K562 (cell line): ENCODE measurements at places on chromosomes 2 and 18.

DNA sequence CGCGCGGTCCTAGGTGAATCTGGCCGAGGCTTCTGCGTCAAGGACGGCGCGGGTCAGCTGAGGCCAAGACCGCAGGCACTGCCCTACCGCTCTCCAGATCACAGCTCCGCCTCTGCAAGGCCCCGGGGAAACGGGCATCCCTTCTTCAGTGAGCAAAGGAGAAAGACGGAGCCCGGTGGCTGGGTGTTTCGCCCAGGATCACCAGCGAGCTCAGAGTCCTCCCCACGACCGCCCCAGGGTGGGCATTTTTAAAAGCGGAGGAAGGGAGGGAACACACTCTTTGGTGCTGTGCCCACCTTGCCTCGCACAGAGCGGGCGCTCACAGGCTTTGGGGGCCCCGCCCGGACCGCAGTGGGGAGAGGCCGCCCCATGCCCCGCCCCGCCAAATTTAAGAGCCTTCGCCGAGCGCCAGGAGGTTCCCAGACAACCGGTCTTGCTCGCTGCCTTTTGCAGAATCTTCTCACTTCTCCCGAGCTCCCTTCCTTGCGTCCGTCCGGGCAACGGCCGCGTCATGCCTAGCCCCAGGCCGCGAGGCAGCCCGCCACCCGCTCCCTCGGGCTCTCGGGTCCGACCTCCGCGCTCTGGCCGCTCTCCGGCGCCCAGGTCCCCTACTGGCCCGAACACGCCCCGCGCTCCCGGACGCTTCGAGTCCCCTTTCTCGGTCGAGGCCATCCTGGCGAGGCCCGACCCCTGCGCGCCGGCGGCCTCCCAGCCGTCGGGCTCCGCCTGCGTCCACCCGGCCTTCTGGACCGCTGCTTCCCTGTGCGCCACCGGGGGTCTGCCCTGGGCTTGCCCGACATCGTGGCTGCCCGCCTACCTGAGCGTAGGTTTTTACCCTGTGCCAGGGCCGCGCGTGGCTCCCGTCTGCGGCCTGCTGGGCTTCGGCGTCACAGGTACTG is at the start of gene NOTO:
Gene NOTO (plus strand): TSS at position 419 of the 899 bp plus-strand sequence. CDS start 93 bp downstream, at position 512.
- no peak for DNase-seq

DNA sequence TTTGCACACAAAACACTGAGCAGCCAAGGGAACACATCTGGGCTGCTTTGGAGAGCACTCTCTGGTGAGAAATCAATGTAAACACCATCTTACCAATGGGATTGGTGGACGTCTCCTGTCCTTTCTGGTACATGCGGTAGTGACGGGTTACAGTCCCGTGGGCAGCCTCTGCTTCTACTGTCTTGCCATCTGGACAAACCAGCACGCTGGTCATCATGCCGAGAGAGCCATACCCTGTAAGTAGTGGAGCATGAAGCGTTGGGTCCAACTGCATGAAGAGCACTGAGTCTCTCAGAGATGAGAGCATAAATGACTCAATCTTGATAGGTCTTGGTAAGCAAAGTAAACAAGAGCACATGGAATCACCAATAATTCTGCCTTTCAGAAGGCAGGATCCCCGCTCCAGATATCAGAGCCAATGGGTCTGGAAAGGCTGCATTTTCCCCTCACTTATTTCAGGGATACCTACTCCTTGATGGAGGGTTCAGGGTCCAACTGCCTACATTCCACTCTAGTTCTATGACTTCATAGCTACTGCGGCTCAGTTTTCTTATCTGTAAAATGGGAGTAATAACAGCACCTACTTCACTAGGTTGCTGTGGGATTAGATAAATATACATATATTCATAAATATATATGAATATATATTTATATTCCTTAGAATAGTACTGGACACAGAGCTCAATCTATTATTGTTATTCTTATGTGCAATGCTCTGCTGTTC is 14.9 kb downstream of the IDH1 start:
- DNase-seq: no peak

DNA sequence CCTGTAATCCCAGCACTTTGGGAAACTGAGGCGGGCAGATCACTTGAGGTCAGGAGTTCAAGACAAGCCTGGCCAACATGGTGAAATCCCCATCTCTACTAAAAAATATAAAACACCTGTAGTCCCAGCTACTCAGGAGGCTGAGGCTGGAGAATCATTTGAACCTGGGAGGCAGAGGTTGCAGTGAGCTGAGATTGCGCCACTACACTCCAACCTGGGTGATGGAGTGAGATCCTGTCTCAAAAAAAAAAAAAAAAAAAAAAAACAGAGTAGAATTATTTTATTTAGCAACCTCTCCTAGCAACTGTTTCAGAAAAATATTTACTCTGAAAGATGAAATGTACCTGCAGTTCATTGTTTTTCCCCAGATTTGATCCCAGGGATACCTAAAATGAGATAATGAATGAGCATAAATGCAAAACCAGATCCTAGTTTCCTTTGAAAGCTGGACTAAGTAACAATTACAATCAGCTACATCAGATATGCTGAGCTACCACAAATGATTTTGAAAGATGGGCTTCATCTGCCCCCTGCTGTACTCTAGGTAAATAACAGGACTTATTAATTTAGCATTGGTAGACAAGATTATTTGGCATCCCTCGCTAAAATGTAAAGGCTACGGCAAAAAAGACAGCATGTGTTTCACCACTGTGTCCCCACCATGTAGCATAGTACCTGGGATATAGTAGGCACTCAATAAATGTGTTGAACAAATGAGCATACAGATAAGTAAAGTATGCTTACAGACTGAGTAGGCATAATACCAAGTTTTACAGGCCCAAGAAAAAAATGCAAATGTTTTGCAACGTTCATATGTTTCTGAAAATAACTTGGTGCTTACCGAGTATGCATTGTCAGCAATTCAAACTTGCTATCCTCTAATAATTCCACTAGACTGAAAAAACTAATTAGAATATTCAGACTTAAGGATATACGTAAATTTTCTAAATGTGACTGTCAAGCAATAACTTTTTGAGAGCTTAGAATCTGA is 102.5 kb downstream of the ATL2 start:
- peak; percentile 67 for DNase-seq

GRCh38 chr2:17470855-17471641 is 47.2 kb downstream of the RAD51AP2 start:
- DNase-seq: peak; percentile 25

DNA sequence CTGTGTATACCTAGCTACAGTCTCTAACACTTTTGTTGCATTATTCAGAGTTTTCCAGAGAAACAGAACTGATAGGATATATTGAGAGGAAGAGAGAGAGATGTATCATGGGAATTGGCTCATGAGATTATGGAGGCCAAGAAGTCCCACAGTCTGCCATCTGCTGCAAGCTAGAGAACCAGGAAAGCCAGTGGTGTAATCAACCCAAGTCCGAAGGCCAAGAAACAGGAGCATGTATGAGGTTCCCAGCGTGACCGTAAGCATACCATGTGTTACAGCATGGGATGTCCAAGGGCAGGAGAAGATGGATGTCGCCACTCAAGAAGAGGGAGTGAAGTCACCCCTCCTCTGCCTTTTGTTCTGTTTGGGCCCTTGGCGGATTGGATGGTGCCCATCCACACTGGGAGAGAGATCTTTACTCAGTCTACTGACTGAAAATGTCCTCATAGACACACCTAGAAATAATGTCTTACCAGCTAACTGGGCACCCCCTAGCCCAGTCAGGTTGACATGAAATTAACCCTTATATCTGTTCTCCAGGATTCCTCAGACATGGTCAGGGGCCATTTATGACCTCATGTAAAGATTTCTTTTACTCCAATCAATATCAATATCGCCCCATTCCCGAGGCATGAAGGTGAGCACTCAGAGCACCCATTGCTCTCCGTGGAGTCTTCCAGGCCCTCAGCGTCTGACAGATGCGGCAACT is 179.6 kb downstream of the CTIF start:
- no peak for DNase-seq

GRCh38 chr2:145682546-145683157 is 1162.7 kb upstream of the ZEB2 start:
- no peak for DNase-seq

DNA sequence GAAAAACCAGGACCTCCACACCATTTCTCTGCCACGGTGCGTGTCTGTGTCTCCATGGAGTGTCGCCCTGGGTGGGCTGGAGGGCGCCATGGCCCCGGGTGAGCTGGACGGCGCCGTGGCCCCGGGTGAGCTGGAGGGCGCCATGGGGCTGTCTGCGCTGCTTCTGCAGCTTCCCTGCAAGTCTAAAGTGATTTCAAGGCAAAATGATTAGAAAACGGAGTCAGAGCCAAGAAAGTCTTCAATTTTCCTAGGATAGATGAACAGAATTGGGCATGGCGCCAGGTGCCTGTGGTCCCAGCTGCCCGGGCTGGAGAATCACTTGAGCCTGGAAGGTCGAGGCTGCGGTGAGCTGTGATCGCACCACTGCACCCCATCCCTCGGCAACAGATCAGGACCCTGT is 27.7 kb upstream of the NFATC1 start:
- no peak for DNase-seq

GRCh38 chr2:54271843-54272627 is 16.0 kb upstream of the TSPYL6 start:
- DNase-seq: no peak

DNA sequence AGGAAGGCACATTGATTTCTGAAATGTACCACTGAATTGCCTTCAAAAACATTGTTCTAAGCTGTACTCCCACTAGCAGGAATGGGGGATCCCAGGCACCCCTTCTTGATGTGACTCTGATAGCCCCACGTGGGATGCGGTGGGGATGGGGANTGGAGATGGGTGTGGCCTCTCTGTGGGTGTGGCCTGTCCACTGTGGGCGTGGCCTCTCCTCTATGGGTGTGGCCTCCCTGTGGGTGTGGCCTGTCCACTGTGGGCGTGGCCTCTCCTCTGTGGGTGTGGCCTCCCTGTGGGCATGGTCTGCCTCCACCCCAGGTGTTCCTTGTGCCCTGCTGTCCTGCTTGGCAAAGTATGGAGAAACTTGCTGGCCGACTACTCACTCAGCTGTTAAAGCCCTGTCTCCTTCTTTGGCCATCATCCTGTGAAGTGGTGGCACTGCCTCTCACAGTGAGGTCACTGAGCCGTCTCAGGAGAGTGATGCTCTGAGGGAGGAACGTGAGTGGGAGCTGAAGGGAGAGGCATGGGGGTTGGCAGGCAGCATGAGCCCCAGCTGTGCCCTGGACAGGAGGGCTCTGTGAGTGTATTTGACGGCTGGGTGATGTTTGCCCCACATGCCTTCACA is 6.7 kb upstream of the PARD6G start:
- peak; percentile 40 for DNase-seq

- no peak for DNase-seq
Measured at GRCh38 chr2:138013639-138014038, 49.4 kb downstream of the HNMT start.

DNA sequence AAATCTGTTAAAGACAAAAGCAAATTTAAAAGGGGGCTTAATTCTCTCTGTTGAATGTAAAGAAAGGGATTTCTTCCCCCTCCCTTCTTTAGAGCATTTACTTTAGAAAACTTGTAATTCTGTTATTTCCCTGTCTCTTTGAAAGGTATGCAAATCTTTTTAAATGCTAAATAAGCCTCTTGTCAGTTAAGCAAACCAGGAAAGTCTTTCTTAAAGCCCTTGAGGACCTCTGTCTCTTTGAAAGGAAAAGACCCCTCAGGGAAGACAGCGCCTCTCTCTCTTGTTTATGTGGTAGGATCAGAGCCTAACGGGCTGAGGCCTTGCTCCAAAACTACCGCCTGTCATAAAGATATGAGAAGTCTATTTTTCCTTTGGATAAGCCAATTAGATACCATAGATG is 139.9 kb upstream of the CDH7 start:
- DNase-seq: no peak

DNA sequence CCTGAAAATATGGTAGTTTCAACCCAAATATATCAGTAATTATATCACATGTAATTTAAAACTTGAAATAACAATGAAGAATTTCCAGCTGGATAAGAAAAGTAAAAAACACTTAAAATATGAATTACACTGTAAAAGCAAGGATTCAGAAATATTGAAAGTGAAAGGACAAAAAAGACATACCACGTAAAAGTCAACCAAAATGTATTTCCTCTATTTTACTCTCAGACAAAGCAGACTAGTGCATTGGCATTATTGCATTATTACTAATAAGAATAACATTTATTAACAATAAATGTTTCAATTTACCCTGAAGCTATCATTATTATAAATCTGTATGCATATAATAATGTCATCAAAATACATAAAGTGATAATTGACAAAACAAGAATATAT is 445.1 kb upstream of the TRIB2 start:
- no peak for DNase-seq

DNA sequence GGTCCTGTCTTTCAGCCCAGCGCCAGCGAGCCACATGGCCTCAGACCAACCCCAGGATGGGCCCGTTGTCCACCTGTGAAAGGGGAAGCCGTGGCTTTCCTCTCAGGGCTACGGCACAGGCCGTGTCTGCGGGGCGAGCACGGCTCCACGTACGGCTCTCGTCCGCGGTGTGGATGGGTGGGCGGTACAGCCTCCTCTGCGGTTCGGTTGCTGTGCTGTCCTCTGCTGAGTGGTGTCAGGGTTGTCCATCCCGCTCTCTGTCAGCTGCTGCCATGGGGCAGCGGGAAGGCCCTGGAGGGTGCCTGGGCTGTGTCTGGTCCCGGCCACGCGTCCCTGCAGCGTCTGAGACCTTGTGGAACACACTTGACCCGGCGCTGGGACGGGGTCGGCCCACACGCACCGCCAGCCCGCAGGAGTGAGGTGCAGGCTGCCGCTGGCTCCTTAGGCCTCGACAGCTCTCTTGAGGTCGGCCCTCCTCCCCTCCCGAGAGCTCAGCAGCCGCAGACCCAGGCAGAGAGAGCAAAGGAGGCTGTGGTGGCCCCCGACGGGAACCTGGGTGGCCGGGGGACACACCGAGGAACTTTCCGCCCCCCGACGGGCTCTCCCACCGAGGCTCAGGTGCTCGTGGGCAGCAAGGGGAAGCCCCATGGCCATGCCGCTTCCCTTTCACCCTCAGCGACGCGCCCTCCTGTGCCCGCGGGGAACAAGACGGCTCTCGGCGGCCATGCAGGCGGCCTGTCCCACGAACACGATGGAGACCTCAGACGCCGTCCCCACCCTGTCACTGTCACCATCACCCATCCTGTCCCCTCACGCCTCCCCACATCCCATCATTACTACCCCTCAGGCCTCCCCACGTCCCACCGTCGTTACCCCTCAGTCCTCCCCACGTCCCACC is 128.7 kb downstream of the NFATC1 start:
- DNase-seq: no peak

- DNase-seq: no peak
Measured at GRCh38 chr2:109549016-109549590, 64.7 kb downstream of the SEPTIN10 start.

DNA sequence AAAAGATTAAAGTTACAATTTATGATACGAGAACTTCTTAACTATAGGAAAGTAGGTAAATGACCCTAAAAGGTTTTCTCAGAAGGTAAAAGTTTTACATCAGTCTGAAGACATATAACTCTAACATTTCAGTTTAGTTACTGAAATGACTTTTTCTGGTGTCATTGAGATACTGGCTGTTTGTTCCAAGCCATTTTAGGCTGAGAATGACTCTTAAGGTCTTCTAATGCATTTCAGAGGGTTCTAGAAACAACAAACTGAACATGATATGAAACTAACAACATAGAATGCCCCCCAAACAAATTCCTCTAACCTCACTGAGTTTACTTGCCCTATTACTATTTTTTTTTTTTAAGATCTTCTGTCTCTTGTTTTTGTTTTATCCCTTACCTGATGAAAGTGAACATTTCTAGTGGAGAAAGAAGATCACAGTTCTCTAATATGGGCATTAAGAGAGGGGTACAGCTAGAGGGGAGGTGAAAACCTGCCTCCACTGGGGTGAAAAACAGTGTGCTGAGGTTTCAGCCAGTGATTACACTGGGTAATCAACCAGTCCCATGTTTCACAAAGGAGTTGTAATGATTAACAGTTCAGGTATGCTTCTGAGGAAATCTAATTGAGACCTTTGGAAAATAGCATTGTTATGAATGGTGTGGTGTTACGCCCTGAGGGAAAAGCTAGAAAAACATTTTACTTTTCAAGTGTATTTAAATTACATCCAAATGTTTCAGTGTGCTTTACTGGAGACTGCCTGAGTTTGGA is 11.2 kb downstream of the NABP1 start:
- DNase-seq: no peak
